Retinal pigment epithelial cell (primary cell): ENCODE measurements at places on chromosomes 1 and 21.

DNA sequence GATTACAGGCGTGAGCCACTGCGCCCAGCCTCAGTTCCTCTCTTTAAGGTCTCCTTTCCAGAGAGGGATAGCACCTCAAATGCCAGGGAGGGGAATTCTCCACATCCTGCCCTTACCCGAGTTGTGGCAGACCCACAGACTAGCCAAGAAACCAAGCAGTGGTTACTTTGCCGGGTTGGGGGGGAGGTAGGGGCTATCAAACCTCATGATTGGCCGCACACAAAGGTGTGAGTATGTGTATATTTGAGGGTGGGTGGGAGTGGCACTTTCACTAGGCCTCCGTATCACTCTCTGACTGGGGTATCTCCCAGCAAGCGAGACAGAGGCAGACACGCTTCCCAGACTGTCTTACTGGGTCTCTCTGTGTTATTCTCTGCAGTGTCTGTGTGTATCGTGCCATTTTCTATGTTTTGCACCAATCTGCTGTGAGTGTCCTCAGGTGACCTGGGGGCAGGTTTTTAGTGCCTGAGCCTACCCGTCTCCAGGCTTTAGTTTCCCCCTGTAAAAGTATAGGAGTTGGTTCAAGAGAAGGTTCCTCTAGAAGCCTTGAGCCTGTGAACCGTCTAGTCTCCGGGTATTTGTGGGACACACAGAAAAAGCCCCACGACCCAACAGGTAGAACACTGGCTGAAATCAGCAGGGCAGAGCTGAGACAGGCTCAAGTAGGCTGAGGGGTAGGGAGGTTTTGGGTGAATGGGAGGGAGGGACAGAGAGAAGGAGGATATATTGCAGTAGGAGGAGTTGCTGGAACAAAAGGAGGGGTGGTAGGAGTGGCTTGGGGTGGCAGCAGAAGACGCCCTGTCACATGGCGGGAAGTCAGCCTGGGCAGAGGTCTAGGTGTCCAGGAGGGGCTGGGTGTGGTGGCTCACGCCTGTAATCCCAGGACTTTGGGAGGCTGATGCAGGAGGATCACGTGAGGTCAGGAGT, 10.3 kb downstream of the LMNA start:
- no peak for DNase-seq

DNA sequence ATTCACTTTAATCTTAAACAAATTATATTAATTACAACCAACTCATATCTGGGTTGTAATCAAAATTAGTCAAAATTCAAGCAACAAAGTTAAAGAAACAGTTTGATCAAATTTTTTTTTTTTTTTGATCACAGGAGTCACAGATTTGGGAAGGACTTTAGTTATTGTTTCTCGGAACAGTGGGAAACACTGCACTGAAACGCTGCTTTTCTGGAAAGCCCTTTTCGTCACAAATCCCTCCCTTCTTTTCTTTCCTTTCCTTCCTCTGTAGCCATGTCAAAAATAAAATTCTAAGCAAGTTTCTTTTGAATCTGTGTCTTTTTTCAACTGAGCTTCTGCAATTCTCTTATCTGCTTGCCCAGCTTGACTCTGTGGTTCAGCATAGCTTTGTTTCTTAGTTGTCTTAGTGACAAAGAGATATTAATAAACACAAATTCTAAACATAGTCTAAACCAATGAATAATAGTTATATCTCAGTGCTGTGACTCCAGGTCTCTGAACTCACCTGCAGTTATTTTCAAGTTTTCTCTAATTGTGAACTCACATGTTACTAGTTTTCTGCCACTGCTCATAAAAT, 53.8 kb downstream of the PTGS2 start:
- no peak for DNase-seq

DNA sequence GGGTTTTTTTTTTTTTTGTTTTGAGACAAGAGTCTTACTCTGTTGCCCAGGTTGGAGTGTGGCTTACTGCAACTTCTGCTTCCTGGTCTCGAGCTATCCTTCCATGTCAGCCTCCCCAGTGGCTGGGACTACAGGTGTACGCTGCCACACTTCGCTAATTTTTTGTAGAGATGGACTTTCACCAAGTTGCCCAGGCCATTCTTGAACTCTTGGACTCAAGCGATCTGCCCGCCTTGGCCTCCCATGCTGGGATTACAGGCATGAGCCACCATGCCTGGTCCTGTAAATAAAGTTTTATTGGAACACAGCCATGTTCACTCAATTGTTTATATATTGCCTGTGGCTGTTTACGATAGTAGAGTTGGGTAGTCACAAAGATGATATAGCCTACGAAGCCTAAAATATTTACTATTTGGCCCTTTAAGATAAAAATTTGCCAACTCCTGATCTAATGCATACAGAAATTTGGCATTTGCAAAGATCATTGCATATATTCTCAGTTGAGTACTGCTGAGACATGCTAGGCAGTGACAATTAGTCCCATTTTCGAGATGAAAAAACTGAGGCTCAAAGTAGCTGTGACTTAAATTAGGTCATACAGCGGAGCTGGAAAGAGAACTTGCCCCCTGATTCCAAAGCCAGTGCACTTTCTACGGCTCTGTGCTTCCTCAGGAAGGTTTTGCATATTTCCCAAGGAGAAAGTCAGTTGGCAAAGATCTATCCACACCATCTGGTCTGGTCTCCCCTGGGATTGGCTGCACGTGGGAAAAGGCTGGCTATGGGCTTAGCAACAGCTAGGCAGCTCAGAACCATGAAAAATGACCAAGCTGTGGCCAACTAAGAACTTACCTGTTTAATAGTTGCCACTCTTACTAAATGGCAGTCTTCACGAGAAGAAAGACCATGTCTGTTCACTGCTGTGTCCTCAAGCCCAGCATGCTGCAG, 19.4 kb downstream of the MECR start:
- no peak for DNase-seq

DNA sequence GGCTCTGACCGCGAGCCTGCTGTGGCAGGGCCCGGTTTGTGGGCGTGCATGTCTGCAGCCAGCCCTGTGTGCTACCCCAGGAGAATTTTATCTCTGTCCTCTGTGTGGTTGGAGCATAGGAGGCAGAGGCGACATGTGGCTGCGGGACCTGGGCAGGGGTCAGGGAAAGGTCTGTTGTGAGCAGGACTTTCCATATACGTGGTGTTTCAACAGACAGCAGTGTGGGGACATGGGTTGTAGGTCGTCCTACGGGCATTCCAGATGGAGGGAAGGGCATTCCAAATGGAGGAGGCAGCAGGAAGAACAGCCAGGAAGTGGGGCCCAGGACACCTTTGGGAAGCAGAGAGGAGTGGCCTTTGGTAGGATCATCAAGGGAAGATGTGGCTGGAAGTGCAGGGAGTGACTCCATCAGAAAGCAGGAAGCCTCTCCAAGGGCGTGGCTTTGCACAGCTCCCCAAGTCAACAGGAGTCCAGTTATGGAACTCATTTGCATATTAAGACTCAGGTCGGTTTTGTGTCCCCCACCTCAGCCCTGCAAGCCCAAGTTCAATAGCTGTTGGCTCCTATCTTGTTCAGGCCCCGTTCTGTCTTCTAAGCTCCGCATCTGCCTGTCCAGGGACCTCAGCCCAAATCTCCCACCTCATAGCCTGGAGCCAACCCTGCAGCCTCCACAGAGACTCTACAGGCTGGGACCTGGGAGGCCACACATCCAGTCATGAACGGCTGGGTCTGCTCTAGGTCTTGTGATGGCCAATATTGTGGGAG, 309.1 kb downstream of the MATN1 start:
- DNase-seq, result no peak

DNA sequence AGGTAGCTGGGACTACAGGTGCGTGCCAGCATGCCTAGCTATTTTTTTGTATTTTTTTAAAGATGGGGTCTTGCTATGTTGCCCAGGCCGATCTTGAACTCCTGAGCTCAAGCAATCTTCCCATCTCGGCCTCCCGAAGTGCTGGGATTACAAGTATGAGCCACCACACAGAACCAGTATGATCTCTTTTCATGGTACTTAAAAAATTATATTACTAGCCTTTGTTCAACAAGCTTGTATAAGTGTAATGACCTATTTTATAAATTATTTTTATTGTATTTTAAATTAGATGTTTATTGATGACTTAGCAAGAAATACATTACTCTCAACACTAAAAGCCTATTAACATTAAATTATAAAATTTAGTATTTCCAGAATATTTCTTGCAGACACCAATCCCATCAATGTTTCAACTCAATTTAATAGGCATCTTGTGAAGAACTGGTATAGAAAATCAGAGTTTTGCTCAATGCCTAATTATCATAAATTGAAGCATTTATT, 36.0 kb upstream of the MTF2 start:
- DNase-seq, result no peak
